ENCODE measurements at places on chromosomes 5 and 9.

DNA sequence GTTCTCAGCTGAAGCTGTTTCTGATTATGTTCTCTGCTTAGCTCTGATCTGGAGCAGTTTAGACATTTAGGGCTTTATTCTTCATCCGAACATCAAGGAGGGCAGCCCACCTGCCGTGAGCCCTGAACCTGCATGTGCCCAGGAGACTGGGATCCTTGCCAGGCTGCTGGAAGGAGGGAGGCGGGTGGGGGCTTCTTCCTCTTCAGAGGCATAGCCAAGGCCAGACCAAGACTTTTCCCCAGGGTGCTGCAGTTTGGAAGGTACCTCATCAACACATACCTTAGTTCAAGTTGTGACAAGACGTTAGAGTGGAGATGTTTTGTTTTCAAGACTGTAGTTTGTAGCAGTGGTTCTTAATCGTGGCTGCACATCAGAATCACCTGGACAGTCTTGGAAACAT, 64.9 kb downstream of the RALGPS1 start:
- no peak for DNase-seq

GRCh38 chr9:134136118-134136995, 475 bp downstream of the WDR5 start:
- DNase-seq = no peak

DNA sequence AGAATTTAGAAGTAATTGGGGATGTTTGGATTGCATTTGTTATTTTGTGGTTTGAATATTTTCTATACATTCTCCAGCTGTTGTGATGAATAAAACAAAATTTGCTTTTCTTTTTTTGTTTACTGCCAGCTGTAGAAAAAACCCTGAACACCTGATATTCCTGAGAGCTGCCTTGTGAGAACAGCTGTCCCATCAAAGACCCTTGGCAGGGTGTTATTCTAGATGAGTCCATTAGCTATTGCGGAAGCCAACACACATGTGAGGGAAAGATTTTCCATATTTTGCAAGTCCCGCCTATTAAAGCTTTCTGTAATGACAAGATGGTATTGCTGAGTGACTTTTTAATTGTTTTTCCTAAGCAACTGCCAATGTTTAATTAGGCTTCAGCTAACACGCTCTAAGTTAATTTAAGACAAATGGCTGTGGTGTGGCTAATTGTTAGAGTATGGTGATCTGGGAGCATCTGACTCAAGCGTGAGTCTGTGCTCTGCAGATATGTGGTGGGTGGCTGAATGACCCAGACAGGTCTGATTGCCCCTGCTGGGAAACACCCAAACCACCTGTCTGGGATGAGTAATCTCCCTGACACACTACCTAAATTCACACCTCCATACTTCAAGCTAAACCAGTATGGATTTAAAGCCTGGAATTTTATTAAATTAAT, 86.5 kb upstream of the PRLR start:
- DNase-seq = no peak

GRCh38 chr5:74442466-74442865, 198.1 kb downstream of the ENC1 start:
- no peak for DNase-seq

- DNase-seq = no peak
Observed at GRCh38 chr5:12488161-12488560, 583.9 kb upstream of the CTNND2 start.

- no peak for DNase-seq
Observed at GRCh38 chr5:154117050-154117449, 73.5 kb upstream of the GALNT10 start.

- DNase-seq = no peak
Observed at GRCh38 chr9:128685636-128686489, 3.2 kb upstream of the SET start.

- DNase-seq = no peak
Observed at GRCh38 chr9:34496149-34496712, 26.6 kb downstream of the ENHO start.

DNA sequence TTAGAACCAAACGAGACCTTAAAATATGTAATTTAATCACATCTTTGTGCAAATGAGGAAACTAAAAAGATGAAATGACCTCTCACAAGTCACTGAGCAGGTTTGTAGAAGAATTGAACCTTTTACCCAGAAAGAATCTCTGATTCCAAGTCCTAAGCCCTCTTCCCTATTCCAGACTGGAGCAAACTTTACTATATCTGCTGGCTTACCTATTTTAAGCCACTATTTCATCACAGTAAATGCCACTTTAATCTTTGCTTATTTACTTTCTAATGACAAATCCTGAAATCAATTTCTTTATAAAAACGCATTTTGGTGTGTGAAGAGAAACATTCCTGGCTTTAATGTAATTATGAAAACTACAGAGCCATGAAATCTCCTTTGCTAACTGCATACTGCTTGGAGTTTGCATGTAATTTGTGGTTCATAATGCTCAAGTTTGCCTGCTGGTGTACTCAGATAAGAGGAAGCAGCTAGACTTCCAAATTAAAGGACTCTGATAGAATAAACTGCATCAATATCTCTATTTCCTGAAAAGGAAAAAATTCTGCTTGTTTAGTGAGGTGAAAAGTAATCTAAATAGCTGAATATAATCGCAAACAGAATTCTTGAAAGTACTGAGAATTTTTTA, 121.2 kb downstream of the RAB3C start:
- DNase-seq = no peak

GRCh38 chr5:30040488-30041118, 1152.9 kb upstream of the CDH6 start:
- DNase-seq = no peak

GRCh38 chr9:6355728-6356127, 27.6 kb downstream of the TPD52L3 start:
- DNase-seq = no peak

- no peak for DNase-seq
Observed at GRCh38 chr5:124724357-124725039, 21.9 kb downstream of the ZNF608 start.

GRCh38 chr9:89781838-89782540, 177.2 kb downstream of the GADD45G start:
- peak; percentile 7 for DNase-seq

GRCh38 chr5:15522187-15522520, 22.2 kb downstream of the FBXL7 start:
- DNase-seq = no peak

DNA sequence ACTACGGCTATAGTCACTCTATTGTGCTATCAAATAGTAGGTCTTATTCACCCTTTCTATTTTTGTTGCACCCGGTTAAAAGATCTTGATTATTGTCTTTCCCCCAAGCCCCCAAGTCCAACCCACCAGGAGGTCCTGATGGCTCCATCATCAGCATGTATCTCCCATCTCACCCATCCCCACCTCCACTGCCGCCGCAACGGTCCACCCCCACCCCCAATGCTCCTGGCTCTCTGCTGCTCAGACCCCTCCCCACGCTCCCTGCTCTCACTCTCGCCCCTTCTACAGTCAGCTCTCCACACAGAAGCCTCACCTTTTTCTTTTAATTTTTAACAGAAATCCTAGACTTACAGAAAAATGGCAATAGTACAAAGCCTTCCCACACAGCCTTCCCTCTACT, 51.5 kb upstream of the SH3PXD2B start:
- no peak for DNase-seq

GRCh38 chr5:16791036-16791705, 144.9 kb downstream of the MYO10 start:
- DNase-seq = no peak

GRCh38 chr5:134510970-134511795, 14.3 kb upstream of the JADE2 start:
- peak; percentile 58 for DNase-seq

DNA sequence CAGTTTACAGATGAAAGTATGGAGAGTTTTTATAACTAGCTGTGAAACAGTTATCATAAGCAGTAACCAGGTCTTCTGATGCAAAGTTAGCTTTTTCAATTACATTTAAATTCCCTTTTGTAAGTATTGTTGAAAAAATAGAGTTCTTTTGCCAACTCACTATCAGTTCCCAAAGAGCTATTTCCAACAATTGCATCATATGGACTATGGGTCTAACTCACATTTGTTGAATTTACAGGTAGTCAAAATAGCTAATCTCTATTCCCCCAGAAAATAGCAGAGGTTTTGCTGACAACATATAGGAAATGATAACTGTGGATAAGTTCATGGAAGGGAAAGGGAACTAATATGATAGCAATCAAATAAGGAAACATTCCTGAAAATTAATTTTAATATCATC, 1.4 kb downstream of the SPINK1 start:
- DNase-seq = no peak

DNA sequence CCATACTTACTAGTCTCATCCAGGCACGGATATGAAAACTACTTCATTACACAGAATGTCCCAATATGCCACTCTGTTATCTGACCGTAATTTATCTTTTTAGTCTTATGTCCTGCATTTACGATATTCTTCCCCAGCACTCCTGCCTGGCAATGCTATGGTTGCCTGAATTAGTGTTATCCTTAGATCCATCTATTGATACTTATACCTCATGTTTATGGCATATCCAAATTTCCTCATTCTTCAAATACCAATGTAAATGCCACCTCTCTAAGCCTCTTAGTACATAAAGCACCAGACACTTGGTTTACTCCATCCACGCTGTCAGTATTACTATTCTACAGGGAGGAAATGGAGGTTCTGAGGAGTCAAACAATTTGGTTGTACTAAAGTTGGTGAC, 507.8 kb upstream of the NMUR2 start:
- no peak for DNase-seq

DNA sequence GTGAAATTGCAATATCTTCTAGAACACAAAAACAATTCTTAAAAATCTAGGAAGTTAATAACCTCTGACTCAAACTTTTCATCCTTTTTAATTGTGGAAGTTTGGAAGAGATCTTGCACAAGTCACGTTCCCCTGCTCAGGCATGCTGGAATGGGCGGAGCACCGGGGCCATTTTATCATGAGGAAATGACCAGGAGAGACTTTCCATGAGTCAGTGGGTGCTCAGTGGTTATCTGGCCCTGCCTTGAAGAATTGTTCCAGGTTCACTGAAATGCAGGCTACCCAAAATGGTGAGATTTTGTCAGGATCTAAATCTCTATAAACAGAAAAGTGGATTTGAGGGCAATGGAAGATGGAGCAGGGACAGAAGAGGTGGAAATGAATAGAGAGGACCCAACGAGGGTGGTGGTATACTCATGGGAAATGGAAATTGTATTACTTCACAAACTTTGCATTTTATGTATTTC, 61.2 kb downstream of the FYB1 start:
- DNase-seq = no peak

DNA sequence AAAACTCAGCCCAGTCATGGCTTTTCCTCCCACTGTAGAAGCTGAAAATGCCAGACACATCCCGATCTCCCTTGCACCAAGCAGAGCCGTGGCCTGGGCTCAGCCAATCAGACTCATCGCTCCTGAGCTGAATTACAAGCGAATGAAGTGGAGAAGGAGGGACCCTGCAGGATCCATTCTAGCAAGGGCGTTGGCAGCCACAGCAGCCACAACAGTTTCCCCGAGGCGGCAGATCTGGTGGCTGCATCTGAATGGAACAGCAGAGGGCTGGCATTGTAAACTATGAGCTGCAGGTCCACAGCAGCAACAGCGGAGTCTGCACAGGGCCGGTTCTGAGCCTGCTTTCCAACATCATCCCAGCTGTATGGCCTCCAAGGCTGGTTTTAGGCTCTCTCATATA, 23.8 kb downstream of the ALG2 start:
- DNase-seq = no peak

- no peak for DNase-seq
Observed at GRCh38 chr5:39599721-39600431, 175.1 kb upstream of the DAB2 start.

- DNase-seq = no peak
Observed at GRCh38 chr5:142807372-142807911, 37.3 kb downstream of the ARHGAP26 start.

- no peak for DNase-seq
Observed at GRCh38 chr5:87741881-87742280, 329.2 kb upstream of the CCNH start.

- DNase-seq = no peak
Observed at GRCh38 chr9:85703398-85703797, 38.4 kb downstream of the AGTPBP1 start.

DNA sequence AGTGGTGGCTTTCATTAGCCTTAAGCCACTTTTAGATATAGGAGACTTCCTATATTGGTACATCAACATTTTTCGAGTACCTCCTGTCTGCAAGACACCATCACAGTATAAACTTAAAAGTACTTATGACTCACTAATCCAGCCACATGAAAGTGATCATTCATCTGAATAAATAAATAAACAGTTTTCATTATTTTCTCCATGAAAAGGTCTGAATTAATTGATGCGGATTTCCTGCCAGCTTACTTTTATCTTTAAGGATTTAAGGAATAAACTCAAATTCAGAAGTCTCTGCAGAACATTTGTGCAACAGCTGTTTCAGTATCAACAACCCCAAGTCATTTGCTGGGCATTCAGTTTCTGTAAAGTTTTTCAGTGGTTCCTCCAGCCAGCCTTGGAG, 4.0 kb downstream of the SAP30L start:
- DNase-seq = no peak

- DNase-seq = no peak
Observed at GRCh38 chr9:106321394-106322180, 541.4 kb upstream of the ZNF462 start.

- DNase-seq = no peak
Observed at GRCh38 chr5:28156981-28157380, 1118.6 kb upstream of the CDH9 start.

DNA sequence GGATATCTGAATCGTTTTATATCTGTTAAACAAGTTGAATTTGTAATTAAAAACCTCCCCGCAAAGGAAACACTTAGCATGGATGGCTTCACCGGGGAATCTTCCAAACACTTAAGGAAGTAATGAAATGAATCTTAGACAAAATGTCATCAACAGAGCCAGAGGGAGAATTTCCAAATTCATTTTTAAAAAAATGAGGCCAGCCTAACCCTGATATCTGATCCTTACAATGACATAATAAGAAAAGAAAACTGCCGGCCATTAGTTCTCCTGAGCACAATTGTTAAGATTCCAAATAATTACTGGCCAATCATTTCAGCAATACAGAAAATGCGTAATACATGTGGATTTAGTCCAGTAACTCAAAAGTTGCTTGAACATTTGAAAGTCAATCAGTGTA, 6.1 kb upstream of the KIF12 start:
- DNase-seq = no peak

DNA sequence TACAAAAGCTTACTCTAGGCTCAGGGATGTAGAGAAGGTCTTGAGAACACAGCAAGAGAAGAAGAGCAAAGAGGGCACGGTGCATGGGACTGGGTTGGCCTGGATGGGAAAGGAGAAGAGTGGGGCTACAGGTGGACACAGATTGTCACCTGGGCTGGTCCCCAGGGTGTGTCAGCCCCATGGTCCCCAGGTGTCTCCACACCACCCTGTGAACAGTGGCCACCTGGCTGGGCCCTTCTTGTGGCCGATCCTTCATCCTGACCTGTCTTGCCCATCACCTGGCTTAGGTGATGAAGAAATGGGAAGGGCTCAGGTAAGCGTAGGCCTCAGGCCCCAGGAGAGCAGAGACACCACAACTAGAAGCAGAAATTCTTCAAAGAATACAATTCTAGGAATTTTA, 188.9 kb downstream of the TENT4A start:
- DNase-seq = no peak

DNA sequence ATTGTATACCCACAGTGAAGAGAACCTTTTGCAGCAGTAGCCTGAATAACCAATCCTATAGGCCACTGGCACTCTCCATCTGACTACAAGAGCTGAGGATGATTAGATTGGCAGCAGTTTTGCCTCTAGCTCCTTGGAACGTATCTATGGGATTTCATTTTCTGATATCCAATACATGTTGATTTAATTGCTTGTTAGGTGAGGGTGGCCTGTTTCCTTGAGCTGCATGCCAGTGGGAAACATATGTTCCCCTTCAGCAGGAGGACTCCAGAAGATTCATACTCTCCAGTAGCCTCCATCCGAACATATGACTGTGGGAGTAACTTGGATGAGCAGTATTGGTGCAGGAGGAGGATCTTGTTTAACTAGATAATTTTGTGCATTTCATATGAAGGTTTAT, 51.5 kb downstream of the GCNT1 start:
- DNase-seq = no peak
